ENCODE measurements at places on chromosomes 6 and 20.

DNA sequence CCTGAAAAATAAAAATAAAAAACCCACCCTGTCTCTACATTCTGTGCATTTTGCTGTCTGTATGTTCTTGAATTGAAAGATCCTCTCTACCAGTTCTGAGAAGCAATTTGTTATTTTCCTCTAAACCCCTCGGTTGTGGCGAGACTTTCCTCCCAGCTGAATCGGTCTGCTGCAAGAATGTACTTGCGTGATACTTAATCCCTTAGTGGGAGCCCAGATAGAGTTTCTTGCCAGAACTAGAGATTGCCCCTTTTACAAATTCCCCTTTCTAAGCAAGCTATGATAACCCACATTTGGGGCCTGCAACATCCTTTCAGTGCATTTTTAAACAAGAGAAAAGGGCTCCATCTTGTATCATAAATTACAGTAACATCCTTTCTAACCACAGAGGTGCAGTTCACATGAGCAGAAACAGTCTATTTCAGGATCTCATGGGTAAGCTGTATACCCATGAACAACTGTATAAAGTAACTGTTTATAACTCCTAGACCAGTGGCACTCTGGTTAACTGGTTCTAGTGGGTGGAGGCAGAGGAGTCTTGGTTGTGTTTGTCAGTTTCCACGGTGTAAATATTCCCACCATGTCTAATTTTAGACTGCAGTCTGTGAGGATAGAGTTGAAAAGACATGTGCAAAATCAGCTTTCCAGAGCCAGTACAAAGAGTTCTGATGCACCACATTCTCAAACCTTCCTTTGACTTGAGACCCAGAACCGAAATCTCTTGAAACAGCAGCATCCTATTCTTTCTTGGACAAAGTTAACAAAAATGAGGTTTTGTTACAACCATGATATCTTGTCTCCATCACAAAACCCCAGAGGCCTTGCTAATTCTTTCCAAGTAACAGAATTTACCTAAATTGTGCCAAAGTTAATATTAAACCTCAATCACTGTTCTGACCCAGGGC is 113.1 kb upstream of the ZNF217 start:
- DNase-seq, result no peak

GRCh38 chr6:129981598-129981997 is 36.8 kb upstream of the L3MBTL3 start:
- DNase-seq, result no peak

GRCh38 chr20:32474717-32474966 is 110.5 kb downstream of the NOL4L start:
- DNase-seq, result no peak

DNA sequence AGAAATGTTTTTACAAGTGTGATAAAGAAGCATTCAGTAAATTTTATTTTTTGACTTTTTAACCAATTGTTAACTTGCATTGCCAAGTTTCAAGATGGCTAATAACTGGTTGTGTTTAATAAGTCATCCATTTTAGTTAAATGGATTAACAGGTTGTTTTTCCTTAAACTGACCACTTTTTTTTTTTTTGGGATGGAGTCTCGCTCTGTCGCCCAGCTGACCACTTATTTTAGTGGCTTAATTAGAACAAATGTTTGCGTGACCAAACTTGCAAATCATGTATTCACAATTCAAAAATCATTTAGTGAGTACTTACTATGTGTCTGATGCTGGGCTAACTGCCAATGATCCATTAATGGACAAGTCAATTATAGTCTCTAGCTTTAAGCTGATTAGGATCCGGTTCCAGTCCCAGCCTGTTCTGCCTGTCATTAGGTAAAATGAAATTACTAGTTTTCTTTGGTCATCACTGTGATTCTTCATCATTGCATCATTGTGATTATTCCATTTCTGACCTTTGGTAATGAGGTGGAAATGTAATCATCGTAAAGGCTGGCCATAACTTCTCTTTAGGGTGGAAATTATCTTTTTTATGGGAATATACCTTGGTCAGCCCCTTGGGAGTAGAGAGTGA is 729.2 kb upstream of the MARCKS start:
- DNase-seq, result no peak

DNA sequence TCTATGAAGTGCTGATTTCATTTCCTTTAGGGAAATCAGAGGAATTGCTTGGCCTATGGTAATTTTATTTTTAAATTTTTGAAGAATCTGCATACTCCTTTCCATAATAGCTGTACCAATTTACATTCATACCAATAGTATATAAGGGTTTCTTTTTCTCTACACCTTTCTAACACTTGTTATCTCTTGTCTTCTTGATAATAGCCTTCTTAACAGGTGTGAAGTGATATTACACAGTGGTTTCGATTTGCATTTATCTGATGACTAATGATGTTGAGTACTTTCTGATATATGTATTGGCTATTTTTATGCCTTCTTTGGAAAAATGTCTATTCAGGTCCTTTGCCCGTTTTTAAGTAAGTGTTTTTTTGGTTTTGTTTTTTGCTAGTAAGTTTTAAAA is 40.8 kb downstream of the SMAP1 start:
- no peak for DNase-seq

DNA sequence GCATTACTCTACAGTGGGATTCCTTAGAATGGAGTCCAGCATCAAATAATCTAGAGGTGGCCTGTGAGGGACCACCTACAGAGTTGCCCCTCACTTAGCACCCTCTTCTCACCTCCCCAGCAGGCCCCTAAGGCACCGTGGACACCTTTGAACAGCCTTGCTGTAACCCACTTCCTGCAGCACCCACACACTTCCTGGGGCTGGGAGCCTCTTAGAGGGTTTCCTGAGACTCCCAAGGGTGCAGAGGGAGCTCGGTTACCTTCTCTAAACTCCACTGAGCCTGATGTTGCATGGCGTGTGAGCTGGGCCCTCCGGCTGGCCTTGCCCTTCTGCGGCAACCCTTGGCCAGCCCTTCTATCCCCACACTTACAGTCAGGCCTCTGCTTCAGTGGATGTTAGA is 7.3 kb upstream of the SIRPG start:
- no peak for DNase-seq

- DNase-seq, result no peak
These were observed 49.4 kb downstream of the TMEM242 start for GRCh38 chr6:157273756-157274470.

DNA sequence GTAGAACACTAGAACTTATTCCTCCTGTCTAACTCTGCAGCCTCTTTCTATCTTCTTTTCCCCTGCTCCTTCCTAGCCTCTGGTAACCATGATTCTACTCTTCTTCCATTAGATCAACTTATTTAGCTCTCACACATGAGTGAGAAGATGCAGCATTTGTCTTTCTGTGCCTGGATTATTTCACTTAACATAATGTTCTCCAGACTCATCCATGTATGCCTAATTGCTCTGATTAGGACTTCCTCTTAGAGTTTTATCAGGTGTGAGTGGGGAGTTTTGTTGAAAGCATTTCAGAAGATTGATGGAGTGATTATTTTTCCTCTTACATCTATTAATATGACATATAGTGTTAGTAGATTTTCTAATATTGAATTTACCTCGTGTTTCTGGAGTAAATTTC is 140.4 kb downstream of the CDKAL1 start:
- no peak for DNase-seq

DNA sequence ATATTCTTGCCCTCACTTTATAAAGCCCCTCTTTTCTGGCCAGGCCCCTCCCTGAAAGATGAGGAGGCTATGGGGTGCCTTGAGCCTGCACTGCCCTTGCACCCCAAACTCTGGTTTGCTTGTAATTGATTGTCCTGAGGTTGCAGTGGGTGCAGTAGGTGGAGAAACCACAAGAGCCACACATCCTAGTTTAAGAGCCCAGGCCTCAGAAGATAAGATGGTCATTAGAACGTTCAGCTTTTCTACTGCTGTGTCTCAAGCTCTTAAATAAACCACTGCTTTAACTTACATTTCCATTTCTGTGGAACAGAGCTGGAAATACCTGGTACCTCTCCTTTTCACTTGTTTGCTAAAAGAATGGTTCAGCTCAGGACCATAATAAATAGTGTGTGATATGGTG is 9.0 kb downstream of the MRAP2 start:
- no peak for DNase-seq

GRCh38 chr6:110530671-110531070 is 54.3 kb upstream of the SLC22A16 start:
- no peak for DNase-seq

GRCh38 chr6:162898011-162898410 is 170.2 kb downstream of the PACRG start:
- no peak for DNase-seq

- no peak for DNase-seq
These were observed 43.6 kb downstream of the ADGRF1 start for GRCh38 chr6:46998436-46999017.

DNA sequence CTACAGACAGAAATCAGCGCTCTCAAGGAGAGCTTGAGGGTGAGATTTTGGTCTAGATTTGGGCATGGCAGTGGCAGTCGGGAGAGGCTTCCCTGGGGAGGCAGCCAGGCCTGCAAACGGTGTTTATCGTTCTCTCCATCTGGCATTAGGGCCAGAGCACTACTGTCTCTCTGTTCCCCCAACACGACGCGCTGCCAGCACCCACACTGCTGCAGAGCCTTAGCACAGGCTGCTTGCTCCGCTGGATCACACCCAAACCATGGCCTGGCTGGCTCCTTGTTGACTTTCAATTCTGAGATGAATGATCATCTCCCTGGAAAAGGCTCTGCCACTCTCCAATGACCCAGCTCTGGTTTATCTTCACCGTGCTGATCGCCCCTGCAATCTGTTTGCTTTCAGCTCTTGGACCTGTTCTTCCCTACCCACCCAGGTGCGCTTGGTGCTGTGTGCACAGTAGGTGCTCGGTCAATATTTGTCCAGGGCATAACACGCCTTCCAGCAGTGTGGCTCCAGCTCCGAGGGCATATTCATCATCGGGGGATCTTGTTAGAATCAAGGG is 106.1 kb downstream of the TFAP2C start:
- no peak for DNase-seq

DNA sequence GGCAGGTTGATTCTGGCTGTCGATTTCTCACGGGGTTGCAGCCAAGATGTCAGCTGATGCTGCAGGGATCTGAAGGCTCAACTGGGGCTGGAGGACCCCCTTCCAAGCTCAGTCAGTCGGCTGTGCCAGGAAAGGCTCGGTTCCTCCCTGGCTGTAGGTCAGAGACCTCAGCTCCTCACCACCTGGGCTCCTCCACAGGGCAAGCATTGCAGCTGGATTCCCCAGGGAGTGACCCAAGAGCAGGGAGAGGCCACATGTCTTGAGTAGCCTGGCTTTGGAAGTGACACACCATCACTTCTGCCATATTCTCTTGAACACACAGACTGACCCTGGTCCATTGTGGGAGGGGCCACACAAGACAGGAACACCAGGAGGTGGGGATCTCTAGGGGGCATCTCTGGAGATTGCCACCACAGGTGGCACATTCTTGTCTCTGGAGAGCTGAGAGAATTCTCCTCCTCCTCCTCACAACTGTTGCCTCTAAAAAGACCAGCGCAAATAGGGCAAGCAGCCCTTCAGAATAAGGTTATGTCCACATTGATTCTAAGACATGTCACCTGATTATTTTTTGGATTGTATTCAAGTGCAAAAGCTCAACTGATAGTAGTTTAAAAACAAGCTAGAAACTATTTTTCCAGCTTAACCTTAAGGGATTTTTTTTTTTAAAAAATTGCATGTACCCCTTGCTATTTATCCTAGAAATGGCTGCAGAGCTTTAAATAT is 270.5 kb downstream of the NRN1 start:
- no peak for DNase-seq

- no peak for DNase-seq
These were observed 1.8 kb downstream of the MOCS1 start for GRCh38 chr6:39932386-39932910.

DNA sequence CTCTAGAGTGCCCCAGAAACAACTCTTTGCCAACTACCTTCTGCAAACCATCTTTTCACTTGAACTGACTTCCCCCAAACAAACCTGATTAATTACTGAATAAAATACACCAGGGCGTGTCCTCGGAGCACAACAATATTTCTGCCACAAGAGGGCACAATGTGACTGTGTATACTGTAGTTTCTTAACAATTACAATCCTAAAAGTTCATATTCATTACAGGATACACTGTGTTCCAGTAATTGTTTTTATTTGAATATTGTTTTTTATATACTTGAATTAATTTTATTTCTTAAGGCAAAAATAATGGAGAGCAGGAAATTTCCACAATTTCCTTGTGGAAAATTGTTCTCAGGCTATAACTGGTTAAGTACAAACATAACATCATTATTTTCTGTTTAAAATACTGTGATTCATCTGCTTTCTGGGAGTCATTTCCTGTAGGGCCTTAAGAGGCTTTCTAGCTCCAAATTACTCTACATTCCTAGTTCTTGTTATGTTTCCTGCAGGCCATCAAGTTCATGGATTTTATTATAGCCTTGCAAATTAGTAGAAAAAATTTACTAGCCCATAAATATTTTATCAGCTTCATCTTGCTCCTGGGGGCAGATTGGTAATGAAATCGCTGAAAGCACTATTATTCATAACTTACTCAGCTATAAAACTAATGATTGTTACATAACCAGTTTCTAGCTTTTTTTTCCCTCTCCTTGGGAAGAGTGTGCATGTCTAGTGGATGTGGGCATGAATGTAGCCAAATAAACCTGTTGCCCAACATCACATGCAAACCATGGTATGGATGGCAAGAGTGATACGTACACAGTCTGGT is 51.9 kb upstream of the SLC22A16 start:
- DNase-seq, result no peak

GRCh38 chr20:58109918-58110635 is 118.4 kb downstream of the ANKRD60 start:
- DNase-seq, result no peak

DNA sequence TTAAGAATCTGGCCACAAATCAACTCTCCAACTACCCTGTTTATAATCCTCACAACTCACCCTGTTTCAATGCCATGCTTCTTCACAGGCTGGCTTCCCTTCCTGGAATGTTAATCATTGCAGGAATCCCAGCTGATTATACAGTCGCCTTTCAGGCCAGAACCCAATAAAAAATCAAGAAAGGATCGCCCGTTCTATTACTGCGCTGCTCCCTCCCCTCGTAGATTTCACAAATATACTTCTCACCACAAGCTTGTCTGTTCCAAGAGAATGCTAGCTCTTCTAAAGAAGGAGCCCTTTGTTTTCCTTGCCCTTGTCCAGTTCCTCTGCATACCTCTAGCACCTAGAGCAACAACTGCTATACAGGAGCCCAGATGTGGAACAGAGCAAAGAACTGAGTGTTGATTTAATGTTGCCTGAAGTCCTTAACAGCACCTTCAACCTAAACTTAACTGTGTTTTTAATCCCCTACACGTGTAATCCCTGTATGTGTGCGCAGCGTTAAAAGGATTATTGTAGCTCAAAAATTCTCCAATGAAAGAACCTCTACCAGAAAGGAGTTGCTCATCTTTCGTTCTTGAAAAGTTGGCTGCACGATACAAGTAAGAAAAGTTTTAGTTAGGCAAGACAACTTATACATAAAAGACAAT is 988 bp downstream of the ECHDC1 start:
- DNase-seq, result no peak
